ENCODE measurements at places on chromosomes 16 and 17.
A peak's percentile ranks its signal among the peaks of the same experiment; 100 is the strongest.

- peaks cover 7% of the 10 kb centered on the region for H3K36me3 ChIP-seq
- H3K4me1 ChIP-seq = peaks cover 50% of the 10 kb centered on the region
- H3K4me3 ChIP-seq = peak overlapping the region; percentile 59
- DNase-seq = no peak
- no peaks in the 10 kb centered on the region for H3K27me3 ChIP-seq
Observed at GRCh38 chr17:19372011-19372370, 6.3 kb upstream of the MAPK7 start.

- H3K27ac ChIP-seq = peak overlapping the region; percentile 92
- H3K36me3 ChIP-seq = peaks cover 4% of the 10 kb centered on the region
- peaks cover 9% of the 10 kb centered on the region for H3K4me1 ChIP-seq
Observed at GRCh38 chr16:89593841-89594240, 18.3 kb downstream of the CPNE7 start.

GRCh38 chr17:80468242-80468641, 8.2 kb downstream of the NPTX1 start:
- H3K36me3 ChIP-seq = peaks cover 3% of the 10 kb centered on the region
- no peak overlapping the region for H3K27ac ChIP-seq
- peaks cover 18% of the 10 kb centered on the region for H3K4me1 ChIP-seq
- peaks cover 100% of the 10 kb centered on the region for H3K27me3 ChIP-seq

GRCh38 chr16:89189358-89190025, 10.8 kb downstream of the SLC22A31 start:
- no peaks in the 10 kb centered on the region for H3K27me3 ChIP-seq
- H3K27ac ChIP-seq = no peak overlapping the region
- H3K4me3 ChIP-seq = no peak overlapping the region
- peaks cover 4% of the 10 kb centered on the region for H3K4me1 ChIP-seq

GRCh38 chr16:71846431-71846830, 655 bp downstream of the ATXN1L start:
- peaks cover 51% of the 10 kb centered on the region for H3K36me3 ChIP-seq
- no peaks in the 10 kb centered on the region for H3K27me3 ChIP-seq
- H3K27ac ChIP-seq = peak overlapping the region; percentile 98
- H3K4me1 ChIP-seq = peaks cover 19% of the 10 kb centered on the region
- peak overlapping the region; percentile 94 for H3K4me3 ChIP-seq
- DNase-seq = no peak

DNA sequence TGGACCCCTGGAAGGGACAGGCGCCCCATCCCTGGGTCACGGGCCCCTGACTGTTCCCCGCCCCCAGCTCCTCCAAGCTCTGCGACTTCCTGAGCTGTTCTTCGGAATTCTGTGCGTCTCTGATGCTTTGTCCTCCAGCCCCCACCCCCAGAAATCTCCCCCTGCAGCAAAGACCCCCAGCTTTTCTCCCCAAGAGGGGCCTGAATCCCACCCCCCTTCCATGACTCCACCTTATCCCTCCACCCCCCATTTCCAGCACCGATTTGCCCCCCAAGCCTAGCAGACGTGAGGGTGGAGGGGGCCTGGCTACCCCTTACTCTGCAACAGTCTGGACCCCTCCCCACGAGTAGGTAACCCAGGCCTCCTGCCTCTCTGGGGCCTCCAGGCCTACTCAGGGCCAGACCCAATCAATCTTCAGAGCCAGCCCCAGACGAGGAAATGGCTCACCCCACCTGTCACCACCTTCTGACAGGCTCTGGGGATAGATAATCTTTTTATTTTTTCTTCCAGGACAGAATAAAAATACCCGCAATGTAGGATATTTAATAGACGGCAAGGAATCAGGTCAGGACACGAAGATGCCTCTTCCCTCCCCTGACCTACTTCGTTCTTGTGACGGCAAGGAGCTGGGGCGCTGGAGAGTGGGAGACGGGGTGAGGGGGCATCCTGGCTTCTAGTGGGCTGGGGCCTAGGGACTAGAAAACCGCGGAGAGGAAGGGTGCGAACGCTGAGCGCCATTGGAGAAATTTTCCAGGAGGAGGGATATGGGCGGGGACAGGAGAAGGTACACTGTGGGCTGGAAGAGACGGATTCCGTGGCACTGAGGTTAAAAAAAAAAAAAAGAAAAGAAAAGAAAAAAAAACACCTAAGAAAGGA, 744 bp upstream of the PLXDC1 start:
- H3K27ac ChIP-seq = peak overlapping the region; percentile 100
- no peaks in the 10 kb centered on the region for H3K27me3 ChIP-seq
- H3K4me3 ChIP-seq = peak overlapping the region; percentile 100
- peak; percentile 32 for DNase-seq
- H3K36me3 ChIP-seq = peaks cover 49% of the 10 kb centered on the region

- H3K36me3 ChIP-seq = peaks cover 62% of the 10 kb centered on the region
- no peak for DNase-seq
- H3K27me3 ChIP-seq = no peaks in the 10 kb centered on the region
- H3K4me3 ChIP-seq = peak overlapping the region; percentile 86
- H3K27ac ChIP-seq = peak overlapping the region; percentile 97
- H3K4me1 ChIP-seq = peaks cover 58% of the 10 kb centered on the region
Observed at GRCh38 chr17:8161289-8162232, 1.2 kb downstream of the VAMP2 start.

DNA sequence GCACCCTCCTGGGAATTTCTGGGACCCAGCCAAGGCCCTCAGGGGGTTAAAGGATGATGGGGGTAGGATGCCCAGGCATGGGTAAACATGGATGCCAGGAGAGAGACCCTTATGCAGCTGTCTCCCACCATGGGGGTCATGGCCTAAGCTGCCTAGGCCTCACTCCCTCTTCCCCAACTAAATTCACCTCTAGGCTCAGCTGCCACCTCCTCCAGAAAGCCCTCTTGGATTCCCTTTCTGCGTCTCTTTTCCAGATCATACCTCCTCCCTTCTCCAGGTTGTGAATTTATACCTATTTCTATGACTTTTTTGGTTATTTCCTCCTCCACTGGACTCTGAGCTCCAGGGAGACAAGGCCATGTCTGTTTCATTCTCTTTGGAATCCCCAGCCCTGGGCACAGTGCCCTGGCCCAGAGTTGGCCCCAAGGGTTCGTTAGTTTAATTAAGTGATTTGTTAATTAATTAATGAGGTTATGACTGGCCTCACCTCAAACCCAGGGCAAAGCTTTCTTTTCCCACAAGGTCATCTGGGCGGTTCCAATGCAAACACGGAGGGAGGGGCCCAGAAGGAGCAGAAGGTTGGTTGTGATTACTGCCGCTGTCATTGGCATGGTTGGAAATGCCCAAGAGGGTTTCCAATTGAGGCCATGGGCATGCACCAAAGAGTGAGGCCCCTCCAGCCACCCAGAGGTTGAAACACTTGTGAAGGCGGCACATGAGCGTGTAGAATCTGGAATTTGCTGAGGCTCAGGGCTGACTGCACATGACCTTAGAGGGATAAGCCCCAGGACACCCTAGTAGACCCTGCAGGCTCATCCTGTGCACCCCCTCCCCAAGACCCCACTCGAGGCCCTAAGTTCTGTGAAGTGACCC, 6.9 kb upstream of the KRT17 start:
- no peak overlapping the region for H3K4me3 ChIP-seq
- H3K27ac ChIP-seq = no peak overlapping the region
- H3K36me3 ChIP-seq = no peaks in the 10 kb centered on the region

GRCh38 chr17:46072998-46073397, 73.9 kb downstream of the STH start:
- no peak for DNase-seq
- peak overlapping the region; percentile 10 for H3K27ac ChIP-seq
- no peak overlapping the region for H3K4me3 ChIP-seq
- peaks cover 6% of the 10 kb centered on the region for H3K4me1 ChIP-seq

DNA sequence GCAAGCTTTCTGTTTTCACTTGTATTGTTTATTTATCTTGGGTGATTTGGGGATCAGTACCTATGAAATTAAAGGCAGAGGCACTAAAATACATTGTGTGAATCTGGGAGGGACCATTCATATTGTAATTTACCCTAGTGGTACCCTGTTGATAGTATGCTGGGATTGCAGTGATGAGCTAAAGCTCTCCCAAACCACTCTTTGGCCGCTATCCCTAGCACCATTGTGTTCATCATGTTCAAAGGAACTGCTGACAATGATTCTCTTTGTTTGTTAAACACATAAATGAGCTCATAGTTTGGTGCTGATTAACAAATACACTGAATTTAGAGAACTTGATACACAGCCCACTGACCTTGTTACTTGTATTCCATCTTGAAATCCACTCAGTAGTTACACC, 1469.8 kb downstream of the CDH11 start:
- no peaks in the 10 kb centered on the region for H3K27me3 ChIP-seq
- no peaks in the 10 kb centered on the region for H3K4me1 ChIP-seq
- no peak for DNase-seq

DNA sequence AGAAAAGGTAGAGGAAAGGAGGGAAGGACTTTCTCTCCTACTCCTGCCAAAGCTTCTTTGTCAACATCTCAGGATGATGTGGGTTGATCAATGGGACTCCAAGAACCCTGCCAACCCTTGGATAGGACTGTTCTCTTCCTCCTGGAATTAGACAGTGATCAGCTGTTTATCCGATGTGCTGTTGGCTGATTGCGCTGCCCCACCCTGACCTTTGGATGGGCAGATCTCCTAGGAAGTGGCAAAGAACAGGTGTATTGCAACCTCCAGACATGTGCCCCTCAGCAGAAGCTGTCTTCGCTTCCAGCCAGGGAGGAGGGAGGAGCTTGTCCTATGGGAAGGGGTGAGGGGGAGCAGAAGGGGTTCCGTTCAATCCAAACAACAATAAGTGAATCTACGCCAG, 30.5 kb downstream of the SLC5A11 start:
- H3K27ac ChIP-seq = no peak overlapping the region
- H3K27me3 ChIP-seq = peaks cover 26% of the 10 kb centered on the region
- no peak for DNase-seq
- H3K36me3 ChIP-seq = no peaks in the 10 kb centered on the region

GRCh38 chr17:39611401-39612112, 3.8 kb upstream of the NEUROD2 start:
- DNase-seq = no peak
- H3K27me3 ChIP-seq = peaks cover 57% of the 10 kb centered on the region
- H3K36me3 ChIP-seq = no peaks in the 10 kb centered on the region
- no peak overlapping the region for H3K27ac ChIP-seq
- no peak overlapping the region for H3K4me3 ChIP-seq

DNA sequence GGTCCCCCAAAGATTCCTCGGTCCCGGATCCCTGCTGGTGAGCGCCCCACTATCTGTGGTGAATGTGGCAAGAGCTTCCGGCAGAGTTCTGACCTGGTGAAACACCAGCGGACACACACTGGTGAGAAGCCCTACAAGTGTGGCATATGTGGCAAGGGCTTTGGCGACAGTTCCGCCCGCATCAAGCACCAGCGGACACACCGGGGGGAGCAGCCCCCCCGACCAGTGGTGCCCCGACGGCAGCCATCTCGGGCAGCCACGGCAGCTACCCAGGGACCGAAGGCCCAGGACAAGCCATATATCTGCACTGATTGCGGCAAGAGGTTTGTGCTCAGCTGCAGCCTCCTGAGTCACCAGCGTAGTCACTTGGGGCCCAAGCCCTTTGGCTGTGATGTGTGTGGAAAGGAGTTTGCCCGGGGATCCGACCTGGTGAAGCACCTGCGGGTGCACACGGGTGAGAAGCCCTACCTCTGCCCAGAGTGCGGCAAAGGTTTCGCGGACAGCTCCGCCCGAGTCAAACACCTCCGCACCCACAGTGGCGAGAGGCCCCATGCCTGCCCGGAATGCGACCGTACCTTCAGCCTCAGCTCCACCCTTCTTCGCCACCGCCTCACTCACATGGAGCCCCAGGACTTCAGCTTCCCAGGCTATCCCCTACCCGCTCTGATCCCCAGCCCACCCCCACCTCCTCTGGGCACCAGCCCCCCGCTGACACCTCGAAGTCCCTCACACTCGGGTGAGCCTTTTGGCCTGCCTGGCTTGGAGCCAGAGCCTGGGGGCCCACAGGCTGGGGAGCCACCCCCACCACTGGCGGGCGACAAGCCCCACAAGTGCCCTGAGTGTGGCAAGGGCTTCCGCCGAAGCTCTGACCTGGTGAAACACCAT, 2.8 kb downstream of the ZNF48 start:
- H3K4me3 ChIP-seq = peak overlapping the region; percentile 17
- H3K4me1 ChIP-seq = peaks cover 36% of the 10 kb centered on the region
- peaks cover 16% of the 10 kb centered on the region for H3K36me3 ChIP-seq
- DNase-seq = no peak

- no peaks in the 10 kb centered on the region for H3K27me3 ChIP-seq
- peaks cover 12% of the 10 kb centered on the region for H3K36me3 ChIP-seq
- H3K4me3 ChIP-seq = peak overlapping the region; percentile 78
- peaks cover 56% of the 10 kb centered on the region for H3K4me1 ChIP-seq
- DNase-seq = peak; percentile 39
- peak overlapping the region; percentile 90 for H3K27ac ChIP-seq
Observed at GRCh38 chr17:40515491-40516041, 14.1 kb upstream of the TNS4 start.

GRCh38 chr16:11627822-11628457, 40.3 kb upstream of the SNN start:
- H3K36me3 ChIP-seq = no peaks in the 10 kb centered on the region
- H3K4me1 ChIP-seq = peaks cover 25% of the 10 kb centered on the region
- H3K27ac ChIP-seq = no peak overlapping the region
- DNase-seq = no peak

DNA sequence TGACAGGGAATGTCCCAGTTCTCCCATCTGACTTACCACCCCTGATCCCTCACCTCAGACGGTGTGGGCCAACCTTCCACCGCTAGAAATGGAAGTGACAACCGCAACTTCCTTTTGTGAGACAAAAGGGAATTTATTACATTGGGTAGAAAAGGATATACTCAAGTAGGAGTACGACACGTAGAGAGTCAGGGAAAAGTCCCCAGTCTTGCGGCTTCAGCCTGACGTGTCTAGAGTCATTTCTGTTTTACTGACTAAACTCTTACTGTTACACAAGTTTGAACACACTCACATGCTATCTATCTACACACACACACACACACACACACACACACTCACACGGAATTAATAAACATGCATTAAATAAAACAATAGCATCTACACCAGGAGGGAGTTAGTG, 178.9 kb downstream of the COPRS start:
- H3K27ac ChIP-seq = no peak overlapping the region
- no peak overlapping the region for H3K4me3 ChIP-seq
- H3K27me3 ChIP-seq = peaks cover 73% of the 10 kb centered on the region
- no peak for DNase-seq

DNA sequence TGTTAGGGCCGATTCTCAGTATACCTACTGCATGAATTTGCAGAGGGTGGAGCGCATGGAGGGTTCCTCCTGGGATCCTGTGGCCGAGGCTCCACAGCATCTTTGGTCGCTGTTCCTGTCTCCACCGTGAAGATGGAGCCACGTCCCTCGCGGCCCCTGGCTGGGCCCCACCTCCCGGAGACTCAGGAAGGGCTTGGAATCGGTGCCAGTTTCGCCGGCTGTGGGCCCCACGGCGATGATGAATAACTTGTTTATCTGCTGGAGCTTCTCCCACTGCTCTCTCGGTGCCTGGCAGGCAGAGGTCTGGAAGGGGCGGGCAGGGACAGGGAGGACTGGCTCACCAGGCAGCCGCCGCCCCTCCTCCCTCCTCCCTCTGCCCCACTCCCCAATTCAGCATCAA, 8.1 kb downstream of the SLC5A11 start:
- no peak overlapping the region for H3K27ac ChIP-seq
- H3K36me3 ChIP-seq = peaks cover 3% of the 10 kb centered on the region
- H3K4me3 ChIP-seq = no peak overlapping the region
- peaks cover 3% of the 10 kb centered on the region for H3K4me1 ChIP-seq
- DNase-seq = no peak

Data from effector memory CD8-positive, alpha-beta T cell (primary cell).